Epithelial cell of prostate (primary cell): ENCODE measurements at places on chromosomes 16 and 17.
A peak's percentile ranks its signal among the peaks of the same experiment; 100 is the strongest.

DNA sequence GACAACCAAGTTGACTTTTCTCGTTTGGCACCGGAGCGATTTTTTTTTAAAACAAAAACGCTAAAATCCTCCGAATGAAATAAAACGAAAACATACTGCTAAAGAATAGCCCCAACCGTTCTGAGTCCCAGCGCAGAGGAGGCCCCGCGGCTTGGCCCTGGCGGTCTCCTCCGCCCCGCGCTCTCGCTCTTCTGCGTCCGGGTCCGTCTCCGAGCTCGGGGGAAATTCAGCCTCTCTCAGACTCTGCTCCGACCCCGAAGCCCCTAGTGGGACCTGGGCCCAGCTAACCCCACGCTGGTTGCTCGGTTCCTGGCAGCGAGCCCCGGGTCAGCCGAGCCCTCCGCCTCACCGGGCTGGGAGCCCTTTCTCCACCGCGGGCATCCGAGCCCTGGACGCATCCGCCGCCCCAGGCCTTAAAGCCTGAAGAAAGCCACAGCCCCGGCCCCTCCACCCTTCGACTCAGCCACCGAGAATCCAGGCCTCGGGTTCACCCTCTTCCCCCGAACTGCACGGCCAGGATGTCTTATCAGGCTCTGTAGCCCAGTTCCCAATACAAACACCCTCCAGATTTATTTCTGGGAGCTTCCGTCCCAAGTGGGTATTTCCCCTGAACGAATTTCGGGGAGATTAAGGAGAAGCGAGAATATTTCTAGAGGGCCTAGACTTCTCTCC is 1.2 kb downstream of the TBX2 start:
- no peak for DNase-seq

DNA sequence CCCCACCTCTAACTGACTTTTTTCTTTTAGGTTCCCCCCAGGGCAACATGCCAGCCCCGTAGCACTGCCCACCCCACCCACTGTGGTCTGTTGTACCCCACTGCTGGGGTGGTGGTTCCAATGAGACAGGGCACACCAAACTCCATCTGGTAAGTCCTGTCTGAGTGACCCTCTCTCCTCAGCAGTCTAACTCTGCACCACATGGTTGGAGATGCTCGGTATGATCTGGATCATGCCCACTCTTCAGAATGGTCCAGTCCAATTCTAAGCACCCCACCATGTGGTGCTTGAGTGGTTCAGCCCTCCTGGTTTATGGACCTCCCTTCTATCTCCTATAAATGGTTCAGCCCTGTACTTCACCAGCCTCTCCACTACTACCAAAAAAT is 5.9 kb downstream of the KDM6B start:
- DNase-seq, result no peak

- DNase-seq, result no peak
Observed at GRCh38 chr17:41518031-41518430, 659 bp downstream of the KRT15 start.

DNA sequence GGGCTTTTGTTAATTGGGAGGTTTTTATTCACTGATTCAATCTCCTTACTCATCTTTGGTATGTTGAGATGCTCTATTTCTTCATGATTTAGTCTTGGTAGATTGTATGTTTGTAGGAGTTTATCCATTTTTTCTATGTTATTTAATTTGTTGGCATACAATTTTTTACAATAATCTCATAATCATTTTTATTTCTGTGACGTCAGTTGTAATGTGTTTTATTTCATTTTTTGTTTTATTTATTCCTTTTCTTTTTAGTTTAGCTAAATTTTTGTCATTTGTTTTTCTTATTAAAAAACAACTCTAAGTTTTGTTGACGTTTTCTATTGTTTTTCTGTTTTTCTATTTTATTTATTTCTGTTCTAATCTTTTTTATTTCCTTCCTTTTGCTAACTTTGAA is 389.8 kb downstream of the HS3ST3B1 start:
- DNase-seq, result no peak

- no peak for DNase-seq
Observed at GRCh38 chr17:16639438-16639837, 14.2 kb downstream of the ZNF624 start.

DNA sequence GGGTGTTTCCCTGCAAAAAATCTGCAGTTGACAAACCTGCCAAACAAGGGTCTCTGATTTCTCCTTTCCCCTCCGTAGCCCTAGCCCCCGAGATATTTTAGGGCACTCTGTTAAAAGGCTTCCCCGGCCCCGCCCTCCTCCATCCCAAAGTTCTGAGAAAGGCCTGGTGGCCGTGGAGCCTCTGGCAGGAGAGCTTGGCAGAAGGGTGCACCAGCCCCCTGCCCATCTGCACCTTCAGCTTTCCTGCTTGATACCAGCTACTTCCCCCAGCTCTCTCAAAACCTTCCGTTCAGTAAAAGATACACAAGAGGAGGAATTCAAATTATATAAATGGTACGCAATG is 711 bp upstream of the CANT1 start:
- no peak for DNase-seq

DNA sequence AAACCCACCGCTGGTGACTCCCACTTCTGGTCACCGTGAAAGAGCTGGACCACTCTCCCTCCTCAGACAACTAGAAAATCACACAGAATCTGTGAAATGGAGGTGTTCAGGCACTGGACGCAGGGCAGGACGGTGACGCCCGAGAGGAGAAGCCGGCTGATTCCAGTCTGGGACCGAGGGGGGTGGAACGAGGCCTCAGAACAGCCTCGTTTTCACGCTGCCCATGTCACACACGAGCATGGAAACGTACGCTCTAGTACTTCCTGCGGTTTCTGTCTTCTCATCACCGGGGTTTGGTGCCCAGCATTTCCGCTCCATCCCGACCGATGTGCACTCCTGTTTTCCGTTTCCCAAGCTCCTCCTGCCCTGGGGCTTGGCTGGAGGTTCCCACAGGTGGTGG is 101.8 kb upstream of the METRNL start:
- no peak for DNase-seq

- no peak for DNase-seq
Observed at GRCh38 chr17:83024218-83024971, 55.0 kb upstream of the METRNL start.

DNA sequence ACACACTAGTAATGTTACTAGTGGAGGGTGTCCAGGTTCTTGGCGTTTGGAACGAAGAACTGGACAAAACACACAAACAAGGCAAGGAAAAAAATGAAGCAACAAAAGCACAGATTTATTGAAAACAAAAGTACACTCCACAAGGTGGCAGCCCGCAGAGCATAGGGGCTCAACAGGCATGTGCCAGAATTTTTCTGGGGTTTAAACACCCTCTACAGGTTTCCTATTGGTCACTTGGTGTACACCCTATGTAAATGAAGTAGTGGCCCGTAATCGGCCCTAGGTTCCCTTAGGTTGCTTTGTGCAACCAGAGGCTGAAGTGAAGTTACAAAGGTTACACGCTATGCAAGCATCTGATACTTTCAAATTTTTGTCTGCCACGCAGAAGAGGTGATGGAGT is 8.1 kb downstream of the OR2C1 start:
- DNase-seq, result no peak

DNA sequence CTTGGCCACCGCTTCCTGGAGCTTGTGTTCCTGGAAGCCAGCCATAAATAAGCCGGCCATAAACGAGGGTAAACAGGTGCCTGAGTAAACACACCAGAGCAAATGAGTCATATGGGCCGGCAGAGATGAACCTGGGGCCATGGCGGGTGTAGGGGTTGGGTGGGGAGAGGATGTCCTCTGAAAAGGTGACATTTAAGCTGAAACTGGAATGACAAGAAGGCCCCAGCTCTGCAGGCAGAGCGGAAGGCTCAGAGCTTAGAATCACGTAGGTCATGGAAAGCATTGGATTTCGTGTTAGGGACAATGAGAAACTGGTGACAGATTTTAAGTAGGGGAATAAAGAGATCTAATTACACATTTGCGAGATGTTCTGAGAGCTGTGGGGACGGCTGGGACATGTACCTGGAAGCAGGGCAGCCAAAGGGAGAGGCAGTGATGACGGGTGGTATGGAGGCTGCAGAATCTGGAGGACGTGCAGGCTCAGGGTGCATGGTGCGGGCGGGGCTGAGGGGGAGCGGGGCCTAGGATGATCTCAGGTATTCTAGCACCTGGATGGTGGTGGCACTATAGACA is 8.1 kb upstream of the DNASE1 start:
- peak; percentile 26 for DNase-seq

DNA sequence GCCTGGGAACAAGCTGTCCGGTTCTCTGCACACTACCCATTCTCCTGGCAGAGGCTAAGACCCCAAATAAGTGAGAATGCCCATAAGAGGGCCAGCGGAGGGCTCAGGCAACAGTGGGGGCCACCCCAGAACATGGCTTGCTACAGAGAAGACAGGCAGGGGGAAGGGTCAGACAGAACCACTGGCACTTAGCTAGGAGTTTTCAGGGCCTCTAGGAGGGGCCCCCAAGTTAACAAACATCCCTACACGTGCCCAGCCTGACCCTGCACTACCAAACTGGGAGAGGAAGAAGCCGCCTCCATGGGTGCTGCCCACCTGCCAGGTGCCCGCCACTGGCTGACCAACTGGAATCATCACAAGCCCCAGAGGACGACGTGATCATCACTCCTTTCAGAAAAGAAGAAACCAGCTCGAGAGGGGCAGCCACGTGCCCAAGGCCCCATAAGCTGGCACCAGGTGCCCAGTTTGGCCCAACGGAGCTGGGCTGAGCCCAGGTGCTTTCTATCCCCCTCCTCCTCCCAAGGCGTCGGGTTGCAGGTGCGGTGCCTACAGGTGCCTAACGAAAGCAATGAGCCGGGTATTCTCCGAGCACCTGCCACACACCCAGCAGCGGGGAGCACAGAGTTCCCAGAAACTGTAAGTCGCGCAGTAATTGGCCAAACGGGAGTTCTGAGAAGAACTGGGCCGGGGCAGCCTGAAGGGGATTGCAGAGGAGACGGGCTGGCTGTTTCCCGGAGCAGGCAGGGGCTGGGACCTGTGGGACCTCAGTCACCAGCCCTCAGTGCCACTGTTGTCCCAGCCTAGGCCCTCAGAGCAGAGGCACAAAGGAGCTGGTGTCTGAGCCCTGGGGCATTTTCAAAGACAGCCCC is 13.2 kb downstream of the RPH3AL start:
- no peak for DNase-seq

DNA sequence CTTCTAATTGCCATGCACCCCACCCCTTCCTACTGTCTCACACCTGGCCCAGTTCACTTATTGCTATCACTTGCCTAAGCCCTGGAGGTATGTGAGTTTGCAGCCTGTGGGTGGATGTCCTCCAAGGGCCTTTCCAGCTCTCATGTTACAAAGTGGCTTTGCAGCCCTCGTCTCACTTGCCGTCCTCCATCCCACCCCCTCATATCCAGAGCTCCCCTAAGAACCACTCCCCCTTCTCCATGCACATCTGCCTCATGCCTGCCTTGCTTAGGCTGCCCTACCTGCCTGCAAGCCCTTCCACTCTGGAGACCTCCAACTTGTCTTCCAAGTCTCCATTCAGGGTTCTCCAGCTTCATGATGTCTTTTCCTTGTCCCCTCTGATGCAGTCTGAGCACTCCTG is 119.4 kb upstream of the NLRP1 start:
- no peak for DNase-seq

DNA sequence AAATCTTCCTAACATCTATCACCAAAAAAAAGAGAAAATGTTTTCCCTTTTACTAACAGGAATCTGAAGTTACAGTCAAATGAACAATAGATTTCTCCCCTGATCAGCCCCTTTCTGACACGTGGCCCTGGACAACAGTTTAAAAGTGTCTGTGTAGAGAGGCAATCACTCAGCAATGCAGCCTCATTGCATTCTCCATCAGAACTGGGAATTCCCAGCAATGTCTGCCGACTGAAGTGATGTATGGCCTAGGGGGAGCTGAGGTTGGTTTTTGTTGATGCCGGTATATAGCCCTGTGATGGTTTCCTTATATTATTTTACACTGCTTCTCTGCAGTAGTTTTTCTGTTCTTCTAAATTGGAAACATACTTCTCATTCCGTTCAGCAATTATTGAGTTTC is 904.3 kb upstream of the CDH8 start:
- no peak for DNase-seq

- DNase-seq, result no peak
Observed at GRCh38 chr17:45127548-45128300, 4.6 kb downstream of the PLCD3 start.

DNA sequence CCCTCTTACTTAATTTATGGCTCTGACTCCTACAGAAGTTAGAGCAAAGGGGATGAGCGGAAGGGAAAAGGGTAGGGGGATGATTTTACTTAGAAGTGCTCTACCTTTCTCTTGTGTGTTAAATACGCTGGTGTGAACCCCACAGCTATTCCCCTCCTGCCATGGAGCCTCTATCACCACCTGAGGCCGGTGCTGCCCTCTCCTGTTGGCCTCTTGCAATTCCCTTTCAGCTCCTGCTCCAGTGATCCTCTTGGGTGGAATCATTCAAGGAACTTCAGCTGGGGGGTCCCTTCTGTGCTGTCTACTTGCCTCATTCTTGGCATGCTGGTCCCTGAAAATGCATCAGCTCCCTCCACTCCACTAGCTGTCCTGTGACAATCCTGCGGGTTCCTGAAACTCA is 41.8 kb upstream of the CDH8 start:
- DNase-seq, result no peak

- DNase-seq, result no peak
Observed at GRCh38 chr17:39069114-39069756, 82.2 kb downstream of the PLXDC1 start.

- DNase-seq, result no peak
Observed at GRCh38 chr16:64751906-64752305, 370.0 kb downstream of the CDH11 start.

- no peak for DNase-seq
Observed at GRCh38 chr17:42310787-42311215, 22.5 kb downstream of the STAT5A start.

DNA sequence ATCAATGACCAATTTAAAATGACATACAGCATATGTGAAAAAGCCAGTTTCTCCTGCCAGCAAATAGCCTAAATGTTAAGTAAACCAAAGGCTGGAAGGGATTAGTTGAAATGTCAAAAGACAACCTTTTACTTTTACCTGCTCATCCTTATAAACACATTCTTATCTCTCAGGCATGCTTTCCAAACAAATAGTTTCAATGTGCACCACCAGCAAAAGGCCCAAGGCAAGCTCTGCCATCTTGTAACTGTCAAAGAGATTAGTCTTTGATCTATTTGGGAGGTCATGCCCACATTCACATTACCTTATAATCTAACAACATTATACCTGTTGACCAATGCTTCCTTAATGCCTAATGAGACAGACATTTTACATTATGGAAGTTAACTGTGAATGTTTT is 132.2 kb upstream of the NACA2 start:
- DNase-seq, result no peak

GRCh38 chr17:45101883-45102811 is 30.2 kb downstream of the PLCD3 start:
- no peak for DNase-seq

GRCh38 chr17:62062944-62063343 is 2.1 kb downstream of the MED13 start:
- no peak for DNase-seq

DNA sequence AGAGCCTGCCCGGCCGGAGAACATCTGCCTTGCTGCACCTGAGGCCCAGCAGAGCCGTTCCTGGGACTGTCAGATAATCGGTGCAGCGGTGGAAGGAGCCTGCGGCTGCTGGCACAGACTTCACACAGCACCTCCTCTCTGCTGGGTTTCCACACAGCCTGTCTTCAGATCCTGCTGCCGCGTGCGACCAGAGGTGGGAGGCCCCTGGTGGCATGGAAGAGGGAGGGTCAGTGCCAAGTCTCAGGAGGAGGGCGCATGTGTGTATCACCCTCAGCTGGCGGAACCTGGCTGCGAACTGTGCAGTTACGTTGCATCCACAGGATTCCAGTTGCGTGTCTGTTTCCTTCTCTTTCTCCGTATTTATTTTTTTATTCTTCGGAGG is 3.3 kb downstream of the CDK5R1 start:
- no peak for DNase-seq

- no peak for DNase-seq
Observed at GRCh38 chr17:76714822-76715495, 4.2 kb upstream of the MXRA7 start.

- DNase-seq, result no peak
Observed at GRCh38 chr16:85464383-85465305, 148.5 kb upstream of the GSE1 start.
